Foreskin melanocyte (primary cell): ENCODE measurements at places on chromosomes 6 and 20.
A peak's percentile ranks its signal among the peaks of the same experiment; 100 is the strongest.

- no peak for DNase-seq
Observed at GRCh38 chr6:97059473-97059872, 134.9 kb downstream of the KLHL32 start.

DNA sequence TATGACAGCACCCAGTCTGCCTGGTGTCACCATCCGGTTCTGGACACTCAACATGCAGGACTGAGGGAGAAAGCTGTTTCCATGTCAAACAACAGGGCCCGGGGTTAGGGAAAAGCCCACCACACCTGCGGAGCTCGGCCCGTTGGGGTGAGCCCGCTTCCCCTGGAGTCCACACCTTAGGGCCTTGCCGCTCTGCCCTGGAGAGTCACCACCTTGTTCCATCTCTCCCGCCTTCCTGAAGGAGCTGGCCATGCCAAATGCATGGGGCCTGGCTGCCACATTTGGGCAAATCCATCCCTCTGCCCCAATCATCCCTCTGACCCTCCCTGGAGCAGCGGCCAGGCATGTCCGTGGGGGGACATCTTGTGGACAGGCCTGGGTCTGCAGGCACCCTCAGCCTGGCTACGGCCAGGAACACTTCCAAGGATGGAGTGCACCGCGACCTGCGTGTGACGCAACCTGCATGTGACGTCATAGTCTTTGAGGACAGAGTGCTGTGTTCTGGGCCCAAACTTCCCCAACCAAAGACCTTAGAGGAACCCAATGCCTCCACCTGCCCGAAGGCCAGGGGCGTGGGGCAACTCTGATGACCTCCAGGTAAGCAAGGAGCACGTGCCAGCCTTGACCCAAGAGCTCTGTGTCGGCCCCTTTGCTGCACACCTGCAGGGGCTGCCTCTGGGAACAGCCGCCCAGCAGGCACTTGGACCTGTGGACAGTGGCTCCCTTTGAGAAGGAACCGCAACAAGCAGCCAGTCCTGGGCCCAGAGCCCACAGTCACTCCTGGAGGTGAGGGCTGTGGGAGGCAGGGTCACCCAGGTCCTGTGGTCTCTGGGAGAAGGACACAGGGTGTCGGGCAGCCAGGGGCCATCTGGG, 1.7 kb downstream of the CABLES2 start:
- DNase-seq = no peak

DNA sequence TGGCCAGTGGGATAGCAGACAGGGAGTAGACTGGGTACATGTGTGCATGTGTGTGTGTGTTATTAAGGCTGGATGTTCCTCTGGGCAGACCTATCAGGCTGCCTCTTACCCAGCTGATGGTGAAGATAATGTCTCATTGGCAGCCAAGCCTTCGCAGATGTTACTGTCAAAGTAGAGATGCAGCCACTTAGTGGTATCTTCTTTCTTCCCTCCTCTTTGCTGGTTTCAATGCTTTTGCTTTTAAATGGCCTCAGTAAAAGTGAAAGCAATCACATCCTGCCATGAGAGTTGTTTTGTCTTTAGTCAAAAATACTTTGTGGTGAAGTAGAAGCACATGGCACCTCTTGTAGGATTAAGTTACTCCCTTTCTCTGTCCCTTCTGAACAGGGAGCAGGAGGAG, 57.5 kb downstream of the SNRNP48 start:
- DNase-seq = no peak

GRCh38 chr6:134223796-134224420, 94.0 kb downstream of the SGK1 start:
- DNase-seq = no peak

GRCh38 chr6:20234136-20234535, 21.9 kb upstream of the MBOAT1 start:
- DNase-seq = peak; percentile 30

- DNase-seq = peak; percentile 43
Observed at GRCh38 chr6:19554356-19555225, 282.6 kb upstream of the ID4 start.

DNA sequence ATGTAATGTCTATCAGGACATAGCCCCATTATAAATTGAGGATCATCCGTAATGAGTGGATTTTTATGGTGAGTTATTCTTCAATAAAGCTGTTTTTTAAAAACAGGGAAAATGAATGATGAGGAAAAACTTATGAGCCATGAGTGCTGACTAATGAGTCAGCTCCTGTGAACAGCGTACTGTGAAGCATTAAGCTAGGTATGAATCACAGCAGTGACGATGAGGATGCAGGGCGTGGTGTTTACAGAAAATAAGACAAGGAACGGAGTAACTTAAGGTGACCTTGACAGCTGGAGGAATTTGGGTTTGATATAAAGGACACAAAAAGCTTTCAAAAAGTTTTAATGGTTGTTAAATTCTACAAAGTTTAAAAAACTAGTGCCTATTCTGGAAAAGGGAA, 96.3 kb downstream of the FOXF2 start:
- peak; percentile 46 for DNase-seq

DNA sequence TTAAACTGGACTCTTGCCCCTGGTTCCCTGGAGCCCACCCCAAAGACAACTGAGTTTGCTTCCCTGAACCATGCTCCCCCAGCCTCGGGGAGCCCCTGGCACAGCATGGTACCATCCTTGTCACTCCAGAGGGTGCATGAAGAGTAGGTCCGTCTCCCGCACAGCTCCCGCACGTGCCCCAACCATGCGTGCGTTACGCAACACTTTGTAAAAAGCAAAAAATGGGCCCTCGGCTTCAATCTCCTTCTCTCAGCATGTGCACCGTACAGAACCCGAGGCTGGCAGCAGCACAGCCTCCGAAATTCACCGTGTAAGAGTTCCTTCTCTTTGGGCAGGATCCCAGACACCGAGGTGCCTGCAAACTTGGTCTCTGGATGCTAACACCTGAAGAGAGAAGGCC, 5.6 kb downstream of the PMEPA1 start:
- DNase-seq = no peak

DNA sequence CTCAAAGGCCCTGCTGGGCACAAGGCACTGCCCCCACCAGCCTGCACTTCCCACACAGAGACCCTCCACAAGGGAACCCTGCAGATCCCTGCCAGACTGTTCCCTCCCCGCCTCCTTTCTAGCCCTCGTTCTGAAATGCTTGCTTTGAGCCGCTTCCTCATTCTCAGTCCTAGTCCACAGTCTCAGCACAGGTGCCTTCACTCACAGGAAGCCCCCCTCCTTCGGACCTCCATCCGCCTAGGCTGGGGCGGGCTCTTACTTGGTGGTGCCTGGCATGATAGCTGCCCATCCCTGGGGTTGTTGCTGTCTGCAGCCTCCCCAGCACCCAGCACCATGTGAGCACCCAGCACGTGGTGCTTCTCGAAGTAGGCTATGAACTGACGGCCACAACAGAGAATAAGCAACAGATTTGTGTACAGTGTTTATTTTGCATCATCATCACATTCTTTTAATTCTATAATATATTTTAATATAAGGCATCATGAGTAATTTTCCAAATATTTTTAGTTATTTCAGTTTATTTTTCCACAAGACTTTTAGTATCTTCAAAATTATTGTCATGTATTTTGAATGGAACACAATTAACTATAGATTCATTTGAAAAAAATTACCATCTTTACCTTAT, 12.3 kb downstream of the CST5 start:
- no peak for DNase-seq

DNA sequence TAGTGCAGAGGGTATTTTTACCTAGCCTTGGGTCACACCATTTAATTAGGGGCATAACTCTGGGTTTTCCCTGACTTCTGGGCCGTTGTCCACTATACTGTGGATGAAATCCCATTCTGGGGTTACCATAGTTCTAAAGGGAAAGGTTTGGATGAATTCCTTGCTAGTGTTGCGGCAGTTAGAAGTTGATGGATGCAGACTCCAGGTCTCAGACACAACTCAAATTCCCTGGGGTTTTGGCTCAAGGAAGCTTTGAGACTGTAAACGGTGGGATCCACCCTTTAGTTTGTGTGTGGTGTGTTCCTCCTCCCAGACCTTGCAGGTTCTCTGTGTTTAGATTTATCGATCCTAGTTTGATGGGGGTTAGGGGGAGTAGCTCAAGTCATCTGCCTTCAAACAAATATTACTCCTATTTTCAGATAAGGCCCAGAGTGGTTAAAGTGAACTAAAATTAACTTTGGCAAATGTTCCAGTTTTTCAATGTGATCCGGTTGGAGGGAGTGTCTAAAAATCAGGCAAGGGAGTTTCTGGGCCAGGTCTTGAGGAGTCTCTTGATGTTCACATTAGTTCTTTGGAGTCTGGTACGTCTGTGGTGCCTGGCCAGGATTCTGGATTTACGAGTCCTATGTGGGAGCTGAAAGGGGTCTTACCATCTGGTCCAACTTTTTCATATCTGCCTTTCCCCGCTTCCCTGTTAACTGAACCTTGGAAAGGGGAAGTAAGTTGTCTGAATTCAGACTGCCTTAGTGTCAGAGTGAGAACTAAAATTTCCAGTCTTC, 1.5 kb downstream of the RALY start:
- no peak for DNase-seq
